ENCODE measurements at places on chromosomes 16 and 17. TPM values are rescaled to one million over a fixed set of nuclear protein-coding genes. Genes with fewer than 3 reads are reported as not detected.
A peak's percentile ranks its signal among the peaks of the same experiment; 100 is the strongest.

- peak; percentile 71 for DNase-seq
Observed at GRCh38 chr17:44203731-44204440, 4.2 kb upstream of the ATXN7L3 start.

GRCh38 chr16:72162105-72162692 is 9.8 kb downstream of the PMFBP1 start:
- no peak for DNase-seq

The HID1 gene
- total RNA-seq = 0.33 TPM

DNA sequence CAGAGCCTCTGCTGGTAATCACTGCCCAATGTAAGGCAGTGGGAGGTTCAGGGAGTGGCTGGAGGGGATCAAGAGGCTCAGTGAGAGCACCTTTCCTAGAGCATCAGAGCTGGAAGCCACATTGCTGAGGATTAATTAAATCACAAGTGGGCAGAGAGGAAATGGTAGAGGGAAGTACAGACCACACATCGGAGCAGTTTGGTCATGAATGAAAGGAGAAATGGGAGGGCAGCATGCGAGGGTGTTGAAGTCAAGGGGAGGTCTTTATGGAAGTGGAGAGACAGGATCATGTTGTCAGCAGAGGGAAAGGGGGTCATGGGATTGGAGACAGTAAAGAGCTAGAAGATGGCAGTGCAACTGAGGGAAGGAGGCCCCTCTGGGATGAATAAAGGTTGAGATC is 2.3 kb downstream of the CCL17 start:
- DNase-seq = no peak

The RTN4RL1 gene
- 0.90 TPM for total RNA-seq

GRCh38 chr17:1871756-1872155 is 42.0 kb downstream of the RPA1 start:
- no peak for DNase-seq

The PLD6 gene
- total RNA-seq = 3.1 TPM

The TMC5 gene
- total RNA-seq = under 0.01 TPM

DNA sequence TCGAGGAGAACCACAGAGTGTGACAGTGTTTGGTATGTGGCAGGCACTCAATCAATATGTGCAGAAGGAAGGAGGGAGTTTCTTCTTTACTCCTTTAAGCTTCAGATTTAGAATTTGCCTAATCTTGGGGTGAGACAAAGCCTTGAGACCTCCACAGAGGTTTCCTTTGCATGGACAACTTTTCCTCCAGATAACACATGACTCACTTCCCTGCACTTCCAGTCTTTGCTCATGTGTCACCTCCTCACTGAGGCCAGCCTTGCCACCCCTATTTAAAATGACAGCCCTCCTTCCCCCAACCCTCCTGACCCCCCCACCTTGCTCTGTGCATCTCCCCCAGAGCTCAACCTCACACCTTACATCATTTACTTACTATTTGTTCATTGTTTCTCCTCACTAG is 17.4 kb upstream of the NOS2 start:
- DNase-seq = peak; percentile 22

The RHBDF1 gene
- 66.8 TPM for total RNA-seq

DNA sequence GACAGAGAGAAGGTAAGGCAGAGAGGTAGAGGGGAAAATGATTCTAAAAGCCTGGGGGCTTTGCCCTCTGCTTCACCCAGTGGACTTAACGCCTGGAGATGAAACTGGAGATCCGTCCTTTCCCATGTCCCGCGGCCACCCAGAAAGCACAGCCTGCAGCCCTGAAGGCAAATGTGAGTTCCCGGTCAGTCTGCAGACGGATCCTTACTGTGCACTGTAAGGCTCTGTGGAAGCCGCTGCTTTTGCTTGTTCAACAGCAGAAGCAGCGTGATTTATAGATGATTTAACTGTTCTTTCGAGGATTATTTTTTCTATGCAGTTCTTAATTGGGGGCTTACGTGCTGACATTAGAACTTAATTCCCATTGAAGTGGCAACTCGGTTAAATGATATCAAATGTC is 290.4 kb downstream of the FOXL1 start:
- no peak for DNase-seq

GRCh38 chr16:11603331-11603750 is 16.6 kb upstream of the LITAF start:
- DNase-seq = peak; percentile 51

GRCh38 chr17:19305256-19305655 is 57.3 kb downstream of the B9D1 start:
- no peak for DNase-seq

GRCh38 chr16:2486645-2487516 is 12.0 kb downstream of the TBC1D24 start:
- no peak for DNase-seq

The NEK8 gene
- total RNA-seq = 6.8 TPM

GRCh38 chr16:76837872-76838271 is 353.1 kb upstream of the MON1B start:
- DNase-seq = no peak

The PRSS33 gene
- total RNA-seq = not detected

- DNase-seq = no peak
Observed at GRCh38 chr17:31111183-31111582, 16.4 kb downstream of the NF1 start.

DNA sequence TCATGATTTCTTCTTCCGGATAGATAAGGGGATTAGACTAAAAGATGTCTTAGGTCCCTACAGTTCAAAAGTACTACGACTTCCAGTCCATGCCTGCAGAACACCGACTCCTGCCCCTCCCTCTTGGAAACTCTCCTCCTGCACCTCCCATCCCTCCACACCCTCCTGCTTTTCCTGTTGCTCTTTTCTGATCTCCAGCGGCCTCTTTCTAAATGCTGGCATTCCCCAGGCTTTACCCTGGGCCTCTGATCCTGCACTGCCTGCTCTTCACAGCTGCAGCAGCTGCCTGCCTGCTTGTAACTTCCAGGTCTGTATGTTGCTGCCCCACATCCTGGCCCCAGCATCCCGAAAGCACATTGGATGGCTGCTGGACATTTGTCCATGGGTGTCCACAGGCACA is 154.2 kb downstream of the KCNJ12 start:
- peak; percentile 15 for DNase-seq

- DNase-seq = no peak
Observed at GRCh38 chr16:89413811-89414585, 76.4 kb downstream of the ANKRD11 start.

DNA sequence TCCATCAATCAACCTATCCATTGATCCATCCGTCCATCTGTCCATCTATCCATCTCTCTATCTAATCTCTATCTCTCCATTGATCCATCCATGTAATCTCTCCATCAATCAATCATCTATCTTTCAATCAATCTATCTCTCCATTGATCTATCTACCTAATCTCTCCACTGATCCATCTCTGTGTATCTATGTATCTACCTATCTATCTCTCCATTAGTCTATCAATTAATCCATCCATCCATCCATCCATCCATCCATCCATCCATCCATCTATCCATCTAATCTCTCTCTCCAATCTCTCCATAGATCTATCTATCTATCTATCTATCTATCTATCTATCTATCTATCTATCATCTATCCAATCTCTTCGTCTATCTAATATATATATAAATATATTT is 3.5 kb upstream of the RNF222 start:
- DNase-seq = no peak

- no peak for DNase-seq
Observed at GRCh38 chr17:8176998-8177731, 985 bp upstream of the TMEM107 start.

- no peak for DNase-seq
Observed at GRCh38 chr16:88365244-88365865, 17.4 kb upstream of the ZNF469 start.

- no peak for DNase-seq
Observed at GRCh38 chr16:20042848-20043247, 30.8 kb downstream of the GPR139 start.

- no peak for DNase-seq
Observed at GRCh38 chr17:62045517-62045916, 19.6 kb downstream of the MED13 start.

DNA sequence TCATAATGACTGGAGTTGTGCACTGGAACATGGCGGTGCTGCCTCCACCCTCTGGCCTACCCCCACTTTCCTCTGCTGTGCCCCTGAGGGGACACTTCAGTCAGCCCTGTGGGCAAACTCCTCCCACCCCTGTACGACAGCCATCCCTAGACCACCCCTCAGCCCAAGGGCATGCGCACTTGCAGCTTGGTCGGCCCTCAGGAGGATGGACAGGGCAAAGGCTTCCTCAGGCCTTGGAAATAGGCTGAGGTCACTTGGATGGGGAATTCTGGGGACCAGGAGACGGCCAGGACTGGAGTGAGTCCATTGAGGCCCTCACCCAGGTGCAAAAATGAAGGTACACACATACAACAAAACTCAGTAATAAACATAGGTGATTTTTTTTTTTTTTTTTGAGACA is 41.0 kb downstream of the FZD2 start:
- no peak for DNase-seq

- DNase-seq = no peak
Observed at GRCh38 chr16:19636436-19637267, 81.1 kb downstream of the VPS35L start.

DNA sequence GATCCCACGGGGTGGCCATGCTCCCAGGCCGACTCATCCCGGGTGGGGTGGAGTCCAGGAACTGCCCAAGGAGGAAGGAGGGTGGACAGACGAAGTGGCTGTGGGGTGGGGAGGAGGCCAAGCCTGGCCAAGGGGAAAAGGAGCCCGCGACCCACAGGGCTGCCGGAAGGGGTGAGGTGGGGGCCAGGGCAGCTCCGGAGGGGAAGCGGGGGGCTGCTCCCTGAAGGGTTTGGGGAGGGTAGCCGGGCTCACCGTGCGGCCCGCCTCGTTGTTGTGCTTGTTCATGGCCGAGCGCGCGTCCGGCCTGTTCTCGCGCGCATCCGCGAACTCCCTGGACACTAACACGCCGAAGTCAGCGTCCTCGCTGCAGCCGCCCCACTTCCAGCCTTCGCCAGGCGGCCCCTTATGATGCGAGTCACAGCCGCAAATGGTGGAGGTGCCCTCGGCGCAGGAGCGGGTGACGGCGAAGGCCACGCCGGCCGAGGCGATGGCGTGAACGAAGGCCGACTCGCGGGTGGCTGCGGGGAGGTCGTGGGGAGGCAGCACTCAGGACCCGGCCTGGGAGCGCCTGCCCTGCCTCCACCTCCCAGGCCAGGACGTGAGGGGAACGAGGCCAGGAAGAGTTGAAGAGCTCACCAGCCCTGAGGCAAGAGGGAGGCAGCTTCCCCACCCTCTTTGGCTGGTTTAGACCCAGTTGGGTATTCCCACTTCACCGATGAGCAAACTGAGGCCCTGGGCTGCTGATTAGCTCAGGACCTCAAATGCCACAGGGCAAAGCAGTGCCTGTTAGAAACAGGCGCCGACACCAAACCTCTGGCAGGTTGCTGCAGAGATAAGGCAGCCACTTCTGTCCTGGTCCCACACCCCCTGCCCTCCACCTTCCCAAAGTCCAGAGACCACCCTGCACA is 48.7 kb downstream of the WNT3 start:
- DNase-seq = no peak

Data from fibroblast of the aortic adventitia (primary cell).